ENCODE measurements at places on chromosomes 1 and 21. TPM values are rescaled to one million over a fixed set of nuclear protein-coding genes. Genes with fewer than 3 reads are reported as not detected.

FAM43B gene
- not detected for polyA plus RNA-seq

SLC25A34 gene
- 0.15 TPM for polyA plus RNA-seq

IVNS1ABP gene
- 121 TPM for polyA plus RNA-seq

PSEN2 gene
- polyA plus RNA-seq, result 108 TPM

SPATC1L gene
- not detected for polyA plus RNA-seq

NBPF4 gene
- not detected for polyA plus RNA-seq
